Activated CD4-positive, CD25-positive, alpha-beta regulatory T cell (primary cell): ENCODE measurements at places on chromosomes 16 and 17.

DNA sequence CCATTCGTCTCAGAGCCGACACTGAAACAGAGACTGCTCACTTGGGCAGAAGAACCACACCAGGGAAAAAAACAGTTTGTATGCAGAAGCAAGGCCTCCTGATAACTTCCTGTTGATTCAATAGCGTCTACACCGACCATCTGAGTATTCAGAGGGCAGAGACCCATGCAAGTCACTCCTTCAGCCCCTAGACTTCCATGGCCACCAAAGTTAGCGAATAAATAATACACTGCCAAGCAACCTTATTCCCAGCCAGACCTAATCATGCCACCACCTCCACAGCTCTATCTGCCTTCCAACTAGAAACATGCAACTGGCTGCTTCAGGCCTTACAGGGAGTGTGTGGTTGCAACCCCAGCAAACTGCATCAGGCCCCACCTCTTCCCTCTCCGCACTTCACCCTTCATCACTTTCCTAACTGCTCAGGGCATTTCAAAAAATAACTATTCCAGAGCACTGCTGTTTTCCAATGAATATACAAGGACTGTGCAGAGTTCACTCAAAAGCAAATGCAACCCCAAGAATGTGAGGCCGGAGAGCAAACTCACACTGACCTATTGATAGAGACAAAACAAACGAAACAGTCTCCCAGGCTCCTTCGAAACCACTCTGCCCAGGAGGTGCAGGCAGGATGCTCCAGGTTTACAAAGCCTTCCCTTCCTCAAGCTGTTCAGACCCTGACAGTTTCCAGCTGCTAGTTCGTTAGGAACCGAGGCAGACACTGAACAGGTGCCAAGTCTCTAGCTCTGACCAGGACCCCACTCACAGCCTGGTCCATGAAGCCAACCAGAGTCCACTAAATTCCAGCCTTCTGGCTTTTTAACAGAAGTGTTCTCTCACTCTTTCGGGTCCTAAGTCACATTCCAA, 3.6 kb downstream of the USP7 start:
- DNase-seq, result no peak

GRCh38 chr17:68640242-68640989, 39.2 kb upstream of the FAM20A start:
- no peak for DNase-seq

GRCh38 chr17:79985943-79986391, 49.7 kb downstream of the TBC1D16 start:
- no peak for DNase-seq

- DNase-seq, result no peak
These were observed 1.4 kb upstream of the VAMP2 start for GRCh38 chr17:8163978-8164814.
